Urinary bladder (tissue), 4 donors: ENCODE measurements at places on chromosomes 1 and 21. TPM values are rescaled to one million over a fixed set of nuclear protein-coding genes. Genes with fewer than 3 reads are reported as not detected.

Gene ESRRG
- total RNA-seq: 14.0 TPM

Gene NEXN
- total RNA-seq: 34.0 TPM

DNA sequence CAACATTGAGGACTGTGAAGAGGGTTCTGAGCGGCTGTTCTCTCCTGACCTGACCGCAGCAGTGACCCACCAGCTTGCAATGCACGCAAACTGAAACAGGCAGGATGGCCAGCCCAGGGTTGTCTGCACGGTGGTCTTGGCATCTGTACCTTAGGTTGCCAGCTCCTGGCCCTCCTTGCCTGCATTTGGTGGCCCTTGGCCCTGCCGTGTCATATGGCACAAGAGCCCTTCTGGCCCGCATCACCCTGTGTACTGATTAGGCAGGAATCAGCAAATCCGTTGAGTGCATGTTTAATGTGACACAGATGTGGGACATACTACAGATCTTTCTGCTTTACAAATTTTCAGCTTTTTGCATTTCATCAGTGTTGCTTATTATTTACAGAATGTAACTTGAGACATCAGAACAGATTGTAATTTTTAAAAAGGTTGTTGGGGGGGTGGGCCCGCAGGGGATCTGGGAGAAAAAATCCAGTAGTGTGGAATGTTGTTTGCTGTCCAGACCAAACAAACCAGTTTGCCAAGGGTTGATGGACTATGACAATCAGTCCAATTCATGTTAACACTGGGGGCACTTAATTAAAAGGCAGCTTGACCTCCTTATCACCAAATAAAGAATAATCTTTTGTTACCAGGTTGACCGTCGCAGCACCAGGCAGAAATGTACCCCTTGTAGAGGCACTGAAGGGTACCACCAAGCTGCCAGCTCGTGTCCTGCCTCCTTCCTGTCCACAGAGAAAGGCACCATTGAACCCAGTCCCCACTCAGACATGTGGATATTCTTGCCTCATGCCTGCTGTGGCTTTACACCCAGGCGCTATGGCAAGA lies 132.6 kb downstream of the DHRS3 start:
- no peak for DNase-seq

GRCh38 chr1:156389311-156389710 lies 20.3 kb downstream of the RHBG start:
- no peak for DNase-seq

- DNase-seq: no peak
Observed at GRCh38 chr1:117014209-117014608, 12.6 kb downstream of the CD101 start.

DNA sequence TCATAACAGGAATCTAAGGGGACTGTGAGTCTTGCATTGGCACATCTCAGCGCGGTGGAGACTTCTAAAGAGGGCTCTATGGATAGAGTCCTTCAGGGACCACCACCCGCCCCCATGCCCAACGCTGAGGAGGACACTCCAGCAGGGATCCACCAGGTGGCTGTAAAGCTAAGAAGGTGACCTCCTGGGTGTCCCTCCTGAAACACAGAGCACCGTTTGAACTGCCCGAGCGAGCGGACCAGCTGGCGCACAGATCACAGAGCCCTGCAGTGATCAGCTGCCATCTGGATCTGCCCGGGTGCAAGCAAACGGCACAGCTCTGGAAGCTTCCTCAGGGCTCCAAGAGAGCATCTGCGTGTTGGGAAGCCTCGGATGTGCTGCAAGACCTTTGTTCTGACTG lies 51.3 kb upstream of the LYST start:
- DNase-seq: no peak

GRCh38 chr1:155657463-155657862 lies 31.1 kb downstream of the YY1AP1 start:
- DNase-seq: no peak

- no peak for DNase-seq
Observed at GRCh38 chr1:82565546-82565945, 764.8 kb downstream of the ADGRL2 start.

DNA sequence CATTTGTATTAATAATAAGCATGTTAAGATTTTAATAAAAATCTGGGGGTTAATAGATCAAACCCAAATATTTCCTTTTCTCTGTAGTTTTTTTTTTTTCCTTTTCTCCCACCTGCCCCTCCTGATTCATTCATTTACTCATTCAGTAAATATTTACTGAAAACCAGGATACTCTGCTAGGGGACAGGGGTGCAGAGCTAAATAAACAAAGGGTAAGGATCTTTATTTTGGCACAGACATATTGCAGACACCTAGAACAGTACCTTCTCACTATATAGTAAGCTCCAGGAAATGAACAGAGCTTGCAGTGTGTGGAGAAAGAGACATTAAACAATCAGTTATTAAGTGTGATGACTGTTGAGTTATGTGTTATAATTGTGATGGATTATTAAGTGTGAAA lies 60.9 kb downstream of the AK5 start:
- no peak for DNase-seq
